ENCODE measurements at places on chromosomes 16 and 17. TPM values are rescaled to one million over a fixed set of nuclear protein-coding genes. Genes with fewer than 3 reads are reported as not detected.

The BTBD17 gene
- not detected for total RNA-seq

The ATP2A3 gene
- 264 TPM for total RNA-seq

The ZG16B gene
- 7.0 TPM for total RNA-seq

The PDIA2 gene
- not detected for total RNA-seq

The OR1A1 gene
- not detected for total RNA-seq

The GEMIN4 gene
- total RNA-seq: 43.0 TPM

The PPP1R27 gene
- not detected for total RNA-seq

The CRYBA1 gene
- not detected for total RNA-seq

The CDH13 gene
- not detected for total RNA-seq

The LGALS9B gene
- 0.73 TPM for total RNA-seq

The EMP2 gene
- not detected for total RNA-seq

The KRTAP4-6 gene
- not detected for total RNA-seq

The SLC2A4 gene
- not detected for total RNA-seq

The SPIRE2 gene
- 0.44 TPM for total RNA-seq

The VMP1 gene
- total RNA-seq: 396 TPM

The KCNH6 gene
- not detected for total RNA-seq

The CD79B gene
- 15.0 TPM for total RNA-seq

The CCDC78 gene
- 2.5 TPM for total RNA-seq

The BAIAP3 gene
- total RNA-seq: 0.53 TPM

The NGFR gene
- 0.20 TPM for total RNA-seq

The TBC1D3C gene
- total RNA-seq: not detected

The OTOA gene
- total RNA-seq: 0.38 TPM

The GRIN2A gene
- not detected for total RNA-seq

The NPIPA8 gene
- 29.6 TPM for total RNA-seq

The ENPP7 gene
- total RNA-seq: 0.23 TPM

The COPZ2 gene
- 14.1 TPM for total RNA-seq

The YBX2 gene
- total RNA-seq: 0.35 TPM

The RNF166 gene
- total RNA-seq: 174 TPM

The HAGHL gene
- total RNA-seq: 14.3 TPM
